ENCODE measurements at places on chromosomes 2 and 18. TPM values are rescaled to one million over a fixed set of nuclear protein-coding genes. Genes with fewer than 3 reads are reported as not detected.
A peak's percentile ranks its signal among the peaks of the same experiment; 100 is the strongest.

CCDC141 gene
- total RNA-seq = 9.6 TPM

SRD5A2 gene
- total RNA-seq = not detected

GRCh38 chr2:43005975-43006833 is 213.8 kb upstream of the HAAO start:
- H3K4me1 ChIP-seq = no peaks in the 10 kb centered on the region
- H3K27ac ChIP-seq = no peak overlapping the region
- H3K36me3 ChIP-seq = no peaks in the 10 kb centered on the region
- no peak overlapping the region for H3K4me3 ChIP-seq
- H3K27me3 ChIP-seq = no peaks in the 10 kb centered on the region

DNA sequence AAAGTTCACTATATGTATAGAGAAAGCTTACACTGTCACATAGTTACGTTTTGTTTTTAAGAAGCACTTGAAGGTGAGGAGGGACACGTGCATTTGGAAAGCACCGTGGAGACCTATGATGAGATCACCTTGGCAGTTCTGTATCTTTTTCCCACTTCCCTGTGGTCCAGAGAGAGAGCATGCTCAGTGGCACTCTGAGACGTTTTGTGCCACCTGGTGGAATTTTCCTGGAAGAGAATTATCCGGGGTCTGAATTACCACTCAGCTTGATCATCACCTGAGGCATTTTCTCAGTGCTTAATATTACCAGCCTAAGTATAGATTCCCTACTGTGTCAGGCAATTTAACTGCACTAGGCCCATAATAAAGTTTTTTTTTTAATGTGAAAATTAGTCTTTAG is 469.4 kb upstream of the SMIM21 start:
- DNase-seq = no peak
- H3K27ac ChIP-seq = no peak overlapping the region
- H3K4me1 ChIP-seq = no peaks in the 10 kb centered on the region
- no peaks in the 10 kb centered on the region for H3K36me3 ChIP-seq
- H3K27me3 ChIP-seq = no peaks in the 10 kb centered on the region

GRCh38 chr2:168992026-168992425 is 39.1 kb downstream of the ABCB11 start:
- no peak overlapping the region for H3K4me3 ChIP-seq
- no peaks in the 10 kb centered on the region for H3K4me1 ChIP-seq
- H3K36me3 ChIP-seq = no peaks in the 10 kb centered on the region
- 0 out of 2 replicates have a peak, but pooled peaks cover 3% of the 10 kb centered on the region for H3K27me3 ChIP-seq
- no peak for DNase-seq

- H3K36me3 ChIP-seq = no peaks in the 10 kb centered on the region
- no peaks in the 10 kb centered on the region for H3K27me3 ChIP-seq
- H3K4me1 ChIP-seq = no peaks in the 10 kb centered on the region
- no peak overlapping the region for H3K27ac ChIP-seq
- no peak overlapping the region for H3K4me3 ChIP-seq
Observed at GRCh38 chr18:25454270-25454659, 102.3 kb upstream of the ZNF521 start.

GRCh38 chr2:65300761-65301711 is 73.4 kb downstream of the ACTR2 start:
- no peaks in the 10 kb centered on the region for H3K36me3 ChIP-seq
- DNase-seq = peak; percentile 61
- no peaks in the 10 kb centered on the region for H3K27me3 ChIP-seq
- peaks cover 40% of the 10 kb centered on the region for H3K4me1 ChIP-seq
- H3K4me3 ChIP-seq = peak overlapping the region; percentile 17

DNA sequence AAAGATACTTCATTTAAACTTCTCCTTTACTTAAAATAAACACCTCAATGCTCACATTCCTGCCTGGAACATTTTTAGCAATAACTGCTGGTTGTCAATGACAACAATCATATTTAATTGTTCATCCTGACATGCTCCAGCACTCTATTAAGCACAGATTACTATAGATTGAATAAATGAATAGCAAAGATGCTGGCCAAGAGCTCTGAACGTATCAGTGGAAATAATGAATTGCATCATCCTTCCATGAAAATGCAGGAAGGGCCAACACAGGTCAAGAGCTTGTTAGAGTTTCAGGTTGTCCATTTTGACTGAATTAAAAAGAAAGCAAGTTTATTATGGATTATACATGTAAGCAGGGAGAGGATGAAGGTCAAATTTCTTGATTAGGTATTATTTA is 994.0 kb downstream of the TSN start:
- no peak for DNase-seq
- no peak overlapping the region for H3K27ac ChIP-seq
- H3K4me1 ChIP-seq = no peaks in the 10 kb centered on the region
- no peaks in the 10 kb centered on the region for H3K27me3 ChIP-seq
- H3K36me3 ChIP-seq = no peaks in the 10 kb centered on the region
- no peak overlapping the region for H3K4me3 ChIP-seq

- no peaks in the 10 kb centered on the region for H3K36me3 ChIP-seq
- no peak overlapping the region for H3K27ac ChIP-seq
- no peak overlapping the region for H3K4me3 ChIP-seq
- no peak for DNase-seq
- H3K4me1 ChIP-seq = no peaks in the 10 kb centered on the region
Observed at GRCh38 chr2:61085883-61086282, 20.2 kb downstream of the SANBR start.

All from GM12878 (cell line).